ENCODE measurements at places on chromosomes 12 and 14. TPM values are rescaled to one million over a fixed set of nuclear protein-coding genes. Genes with fewer than 3 reads are reported as not detected.
A peak's percentile ranks its signal among the peaks of the same experiment; 100 is the strongest.

The JDP2 gene
- total RNA-seq: 21.6 TPM

The SLC10A1 gene
- not detected for total RNA-seq

The CAPRIN2 gene
- total RNA-seq: 101 TPM

GRCh38 chr12:12440784-12441428, 84.0 kb downstream of the BORCS5 start:
- DNase-seq: no peak

- no peak for DNase-seq
Measured at GRCh38 chr12:94516985-94517384, 57.3 kb upstream of the CEP83 start.

GRCh38 chr12:18681818-18682217, 56.0 kb downstream of the PLCZ1 start:
- no peak for DNase-seq

DNA sequence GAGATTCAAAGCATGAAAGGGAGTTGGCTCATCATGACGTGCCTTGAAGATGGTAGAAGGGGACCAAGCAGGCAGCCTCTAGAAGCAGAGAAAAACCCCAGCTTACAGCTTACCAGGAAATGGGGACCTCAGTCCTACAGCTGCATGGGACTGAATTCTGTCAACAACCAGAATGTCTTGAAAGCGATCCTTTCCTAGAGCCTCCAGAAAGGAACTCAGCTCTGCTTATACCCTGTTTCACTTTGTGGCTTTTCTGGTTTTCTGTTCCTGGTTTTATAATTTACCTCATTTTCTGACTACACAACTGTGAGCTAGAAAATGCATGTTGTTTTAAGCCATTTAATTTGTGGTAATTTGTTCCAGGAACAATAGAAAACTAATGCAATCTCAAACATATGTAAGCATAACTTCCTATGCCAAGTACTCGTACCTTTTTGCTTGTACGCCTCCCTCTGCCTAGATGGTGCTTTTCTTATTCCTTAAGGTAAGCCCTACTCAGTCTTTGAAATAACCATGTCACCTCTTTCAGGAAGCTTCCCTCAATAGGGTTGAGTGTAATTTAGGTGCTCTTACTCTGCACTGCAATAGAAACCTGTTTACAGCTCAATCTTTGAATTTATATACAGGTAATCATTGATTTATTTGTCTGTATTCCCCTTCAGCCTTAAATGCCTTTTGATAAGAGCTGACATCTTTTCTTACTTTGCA, 348.8 kb downstream of the TMEM117 start:
- no peak for DNase-seq

GRCh38 chr12:91566328-91567099, 383.9 kb upstream of the DCN start:
- no peak for DNase-seq

DNA sequence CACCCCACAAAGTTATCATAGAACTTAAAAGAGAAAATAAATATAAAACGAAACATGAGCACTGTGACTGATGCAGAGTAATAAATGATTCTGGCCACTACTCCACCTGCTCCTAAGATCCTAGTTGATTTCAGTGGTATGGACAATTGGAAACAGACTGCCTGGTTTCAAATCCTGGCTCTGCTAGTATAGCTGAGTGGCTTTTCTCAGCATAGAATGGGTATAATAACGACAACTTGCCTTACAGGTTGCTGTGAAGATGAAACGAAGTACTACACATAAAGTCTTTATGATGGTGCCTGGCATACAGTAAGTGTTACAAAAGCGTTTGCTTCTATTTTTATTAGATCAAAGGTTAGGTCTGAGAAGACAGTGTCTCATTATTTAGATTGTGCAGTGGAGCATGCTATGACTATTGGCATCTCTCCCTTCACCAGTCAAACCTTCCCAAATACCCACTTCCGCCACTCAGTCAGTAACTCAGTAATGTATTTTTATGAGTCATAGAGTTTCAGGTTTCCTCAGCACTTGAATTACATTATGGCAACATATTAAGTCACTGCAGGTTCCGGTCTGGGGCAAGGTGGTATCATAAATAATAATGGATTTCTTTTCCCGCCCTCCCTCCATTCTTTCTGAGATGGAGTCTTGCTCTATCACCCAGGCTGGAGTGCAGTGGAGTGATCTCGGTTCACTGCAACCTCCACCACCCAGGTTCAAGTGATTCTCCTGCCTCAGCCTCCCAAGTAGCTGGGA, 29.7 kb upstream of the NR2C1 start:
- peak; percentile 48 for DNase-seq

GRCh38 chr14:32077081-32078022, at the start of gene ARHGAP5:
Gene ARHGAP5, plus strand, starts transcription at chr14:32077304. Its CDS starts 13,366 bp downstream, at chr14:32090670.
- peak; percentile 90 for DNase-seq

- DNase-seq: no peak
Measured at GRCh38 chr12:127998988-127999387, 268.0 kb upstream of the TMEM132C start.
